ENCODE measurements at places on chromosomes 4 and X.

GRCh38 chrX:153794018-153794896 is at the start of the genes IDH3G and SSR4:
Gene IDH3G, minus strand, starts transcription at chrX:153794375. Its CDS starts 49 bp downstream, at chrX:153794326.
Gene SSR4, plus strand, starts transcription at chrX:153794668. Its CDS starts 20 bp downstream, at chrX:153794688.
- peak; percentile 83 for DNase-seq

GRCh38 chrX:69496183-69496582 is 7.9 kb upstream of the NALF2 start:
- no peak for DNase-seq

- DNase-seq: no peak
Observed at GRCh38 chrX:40154250-40154852, 56.6 kb upstream of the BCOR start.

GRCh38 chrX:9434051-9434550 is 30.8 kb upstream of the TBL1X start:
- no peak for DNase-seq

- DNase-seq: no peak
Observed at GRCh38 chr4:70754470-70754869, 32.7 kb downstream of the RUFY3 start.

DNA sequence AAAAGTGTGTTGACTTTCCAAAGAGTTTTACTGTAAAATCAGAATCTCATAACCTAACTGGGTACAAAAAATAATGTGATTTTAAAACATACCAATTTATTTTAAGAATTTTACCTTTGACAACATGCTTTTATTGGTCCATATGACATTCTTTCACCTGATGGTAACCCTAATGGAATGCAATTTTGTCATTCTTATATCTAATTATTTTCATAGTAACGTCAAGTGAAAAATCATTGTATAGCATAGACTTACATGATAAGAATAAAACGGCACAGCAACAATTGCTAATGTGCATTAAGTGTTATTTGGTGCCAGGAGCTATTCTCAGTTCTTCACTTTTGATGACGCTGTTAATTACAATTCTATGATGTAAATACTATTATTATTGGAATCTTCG is 13.6 kb downstream of the UNC5C start:
- no peak for DNase-seq

- no peak for DNase-seq
Observed at GRCh38 chr4:88752754-88753153, 55.1 kb upstream of the NAP1L5 start.

DNA sequence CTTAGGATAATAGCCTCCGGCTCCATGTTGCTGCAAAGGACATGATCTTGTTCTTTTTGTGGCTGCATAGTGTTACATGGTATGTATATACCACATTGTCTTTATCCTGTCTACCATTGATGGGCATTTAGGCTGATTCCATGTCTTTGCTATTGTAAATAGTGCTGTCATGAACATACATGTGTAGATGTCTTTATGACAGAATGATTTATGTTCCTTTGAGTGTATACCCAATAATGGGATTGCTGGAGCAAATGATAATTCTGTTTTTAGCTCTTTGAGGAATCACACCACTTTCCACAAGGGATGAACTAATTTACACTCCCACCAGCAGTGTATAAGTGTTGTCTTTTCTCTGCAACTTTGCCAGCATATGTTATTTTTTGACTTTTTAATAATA is 4.6 kb downstream of the RAB33B start:
- DNase-seq: no peak

DNA sequence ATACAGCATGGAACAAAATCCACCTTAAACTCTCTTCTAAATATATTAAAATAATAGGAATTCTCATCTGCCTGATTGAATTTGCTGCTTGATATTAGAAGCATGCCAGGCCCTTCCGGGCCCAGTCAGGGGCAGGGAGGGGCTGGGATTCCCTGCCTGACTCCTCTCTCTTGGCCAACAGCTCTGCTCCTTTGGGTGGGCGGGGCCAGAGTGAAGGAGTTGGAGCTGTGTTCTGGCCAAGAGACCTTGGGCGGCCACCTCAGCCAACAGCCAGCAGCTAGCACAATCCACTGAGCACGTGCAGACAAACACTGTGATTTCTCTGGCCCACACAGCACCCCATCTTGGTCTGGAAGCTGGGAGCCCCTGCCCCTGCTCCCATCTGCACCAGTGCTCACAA is 140.3 kb downstream of the PJA1 start:
- DNase-seq: no peak

DNA sequence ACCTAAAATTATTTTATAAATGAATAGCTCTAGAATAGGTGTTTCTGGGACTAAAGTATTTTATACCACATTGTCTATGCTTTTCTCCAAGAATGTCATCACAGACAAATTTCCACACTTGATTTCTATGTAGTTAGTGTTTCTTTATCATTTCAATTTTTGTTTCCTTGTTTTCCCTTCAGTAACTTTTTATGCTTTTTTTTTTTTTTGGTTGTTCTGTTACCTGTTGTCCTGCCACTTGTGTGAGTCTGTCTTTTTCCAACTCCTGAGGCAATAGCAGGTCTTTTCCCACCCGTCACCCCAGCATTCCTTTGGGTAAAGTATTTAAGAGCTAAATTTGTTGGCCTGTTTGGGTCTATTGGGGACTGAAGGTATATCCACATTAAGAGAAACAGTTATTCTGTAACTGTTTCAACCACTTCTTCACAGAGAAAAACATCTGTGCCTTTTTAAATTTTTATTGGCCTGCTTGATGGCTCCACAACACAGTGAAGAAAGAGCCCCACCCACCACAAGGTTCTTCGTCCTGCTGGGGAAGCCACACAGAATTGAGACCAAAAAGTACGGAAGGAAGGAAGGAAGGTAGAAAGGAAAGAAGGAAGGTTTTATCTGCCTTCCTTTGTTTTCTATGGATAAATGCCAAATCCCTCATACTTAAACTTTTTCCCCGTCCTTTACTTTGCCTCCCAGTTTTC is 17.7 kb upstream of the GPC3 start:
- DNase-seq: no peak

- DNase-seq: no peak
Observed at GRCh38 chr4:169823685-169824084, 65.9 kb upstream of the HPF1 start.

DNA sequence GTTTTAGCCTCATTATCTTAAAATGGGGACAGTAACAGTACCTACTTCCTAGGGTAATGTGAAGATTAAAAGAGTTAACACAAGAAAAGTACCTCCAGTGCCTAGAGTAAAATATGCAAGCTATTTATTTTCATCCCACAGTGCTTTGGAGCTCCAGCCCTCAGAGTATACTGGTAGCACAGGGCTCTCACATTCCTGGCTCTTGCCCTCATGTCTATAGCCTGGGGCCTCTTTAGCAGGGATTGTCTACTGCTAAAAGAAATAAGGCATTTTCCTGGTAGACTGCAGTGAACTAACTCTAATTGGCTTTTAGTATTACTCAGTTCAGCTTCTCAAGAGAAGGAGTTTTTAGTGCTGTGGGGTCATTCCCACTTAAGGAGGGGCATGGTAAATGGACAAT is 60.8 kb downstream of the RRAGB start:
- DNase-seq: no peak

DNA sequence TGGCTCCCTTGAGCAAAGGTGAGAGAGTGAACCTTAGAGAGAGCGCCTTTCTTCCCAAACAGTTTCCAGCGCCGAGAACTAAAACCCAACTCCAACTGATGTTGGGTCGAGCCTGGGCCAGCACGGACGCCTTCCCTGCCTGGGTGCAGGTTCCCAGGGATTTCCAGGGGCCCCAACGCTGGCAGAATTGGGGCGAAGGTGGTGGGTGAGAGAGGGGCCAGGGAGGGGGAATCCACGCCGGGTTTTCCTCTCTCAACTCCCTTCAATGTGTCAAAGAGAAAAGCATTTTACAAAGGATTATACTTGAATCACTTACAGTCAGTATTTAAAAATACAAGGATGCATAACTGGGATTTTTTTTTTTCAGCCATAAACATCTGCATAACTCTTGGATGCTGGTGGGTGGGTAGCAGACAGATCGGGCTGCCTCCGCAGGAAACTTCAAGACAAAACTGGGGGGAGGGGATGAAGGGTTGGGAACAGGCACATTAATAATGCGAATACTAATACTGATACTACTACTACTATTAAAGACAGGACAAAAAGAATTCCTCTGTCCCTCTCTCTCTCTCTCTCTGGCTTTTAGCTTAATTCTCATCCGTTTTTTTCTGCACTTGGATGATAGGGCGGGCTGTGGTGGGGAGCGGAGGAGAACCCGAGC is 1.3 kb upstream of the ARX start:
- DNase-seq: no peak

DNA sequence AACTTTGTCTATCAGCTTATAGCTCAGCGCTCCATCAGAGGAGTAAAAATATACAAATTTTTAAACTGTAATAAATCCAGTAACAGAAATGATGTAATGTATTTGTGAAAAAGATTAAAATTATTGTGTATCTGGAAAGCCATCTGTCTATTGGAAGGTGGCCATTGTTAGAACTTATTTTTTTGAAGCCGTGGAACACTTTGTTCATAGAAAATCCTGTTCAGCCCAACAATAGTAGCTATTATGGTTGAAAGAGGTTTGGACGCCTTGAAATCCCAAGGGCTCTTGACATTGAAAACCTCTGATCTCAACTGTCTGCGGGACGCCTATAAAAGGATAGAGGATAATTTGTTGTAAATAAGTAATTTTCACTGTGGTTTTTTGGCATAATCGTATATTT is 98.3 kb downstream of the RAPGEF2 start:
- DNase-seq: no peak

GRCh38 chr4:25814301-25815136 is 48.3 kb downstream of the SEL1L3 start:
- DNase-seq: no peak

- no peak for DNase-seq
Observed at GRCh38 chr4:188414441-188414840, 275.2 kb downstream of the TRIML1 start.

DNA sequence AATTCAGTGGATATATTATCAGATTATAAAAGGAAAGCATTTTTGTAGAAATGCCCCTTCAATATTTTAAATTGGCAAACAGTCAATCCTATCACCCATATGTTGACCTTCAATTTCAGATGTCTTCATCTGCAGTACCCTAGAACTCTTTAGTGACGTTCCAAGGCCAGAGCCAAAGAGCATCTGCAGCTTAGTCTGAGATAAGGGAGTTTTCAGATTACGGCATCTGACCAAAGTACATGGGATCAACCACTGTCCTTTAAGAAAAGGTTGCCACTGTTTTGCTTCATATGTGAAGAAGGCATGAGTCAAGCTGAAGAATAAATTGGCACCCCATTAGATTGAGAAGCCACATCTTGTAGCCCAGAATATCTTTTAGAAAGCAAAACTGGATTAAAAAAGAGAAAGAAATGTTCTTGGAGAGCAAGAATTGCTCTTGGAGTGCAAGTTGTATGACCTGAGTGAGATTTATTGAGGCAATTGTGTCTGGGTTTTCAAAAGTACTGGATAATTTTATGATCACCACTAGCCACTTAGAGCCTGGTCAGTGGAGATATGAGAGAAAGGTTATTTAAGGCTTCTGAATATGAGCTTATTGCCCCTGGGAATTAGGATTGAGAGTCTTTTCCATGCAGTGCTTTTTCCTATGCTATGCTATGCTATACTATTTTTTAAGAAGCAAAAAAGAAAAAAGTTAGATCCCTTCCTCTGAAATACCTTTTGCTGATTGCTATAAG is 251.9 kb upstream of the NR3C2 start:
- DNase-seq: no peak

- no peak for DNase-seq
Observed at GRCh38 chr4:70110917-70111316, 43.1 kb upstream of the PRR27 start.

GRCh38 chrX:152528193-152528592 is 77.1 kb upstream of the GABRA3 start:
- DNase-seq: no peak

DNA sequence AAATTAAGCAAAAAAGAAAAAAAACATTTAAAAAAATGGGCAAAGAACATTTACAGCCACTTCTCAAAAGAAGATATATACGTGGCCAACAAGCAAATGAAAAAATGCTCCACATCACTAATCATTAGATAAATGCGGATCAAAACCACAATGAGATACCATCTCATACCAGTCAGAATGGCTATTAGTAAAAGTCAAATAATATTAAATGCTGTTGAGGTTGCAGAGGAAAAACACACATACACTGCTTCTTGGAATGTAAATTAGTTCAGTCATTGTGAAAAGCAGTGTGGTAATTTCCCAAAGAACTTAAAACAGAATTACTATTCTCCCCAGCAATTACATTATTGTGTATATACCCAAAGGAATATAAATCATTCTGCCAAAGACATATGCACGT is 1189.0 kb downstream of the PCDH18 start:
- DNase-seq: no peak

GRCh38 chrX:105328773-105329172 is 108.3 kb upstream of the TEX13A start:
- DNase-seq: no peak

- DNase-seq: no peak
Observed at GRCh38 chr4:186481998-186482790, 73.2 kb downstream of the MTNR1A start.

DNA sequence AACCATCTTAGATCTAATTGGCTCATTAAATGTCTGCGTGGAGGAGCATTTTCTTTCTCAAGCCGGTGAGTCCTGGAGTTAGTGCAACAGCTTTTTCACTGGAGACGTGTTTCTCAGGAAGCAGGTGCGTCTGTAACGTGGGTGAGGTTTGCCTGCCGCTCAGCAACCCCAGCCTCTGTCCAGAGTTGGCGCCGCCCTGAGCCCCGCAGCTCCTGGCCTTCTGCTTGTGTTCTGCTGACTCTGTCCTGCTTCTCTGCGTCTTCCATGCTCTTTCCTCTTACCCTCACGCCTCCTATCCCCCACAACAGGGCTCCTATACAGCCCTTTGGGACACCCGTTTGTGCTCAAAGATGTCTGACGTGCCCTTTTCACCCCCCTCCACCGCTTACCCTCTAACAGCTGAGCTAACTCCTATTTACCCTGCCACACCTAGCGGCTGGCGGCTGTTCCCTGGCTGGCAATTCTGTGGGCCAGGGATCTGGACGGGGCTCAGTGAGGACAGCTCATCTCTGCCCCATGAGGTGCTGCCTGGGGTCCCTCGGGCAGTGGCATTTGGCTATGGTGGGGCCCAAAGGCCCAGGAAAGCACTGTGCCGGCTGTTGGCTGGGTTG is 18.8 kb downstream of the DOK7 start:
- no peak for DNase-seq

- no peak for DNase-seq
Observed at GRCh38 chr4:101074326-101074725, 273.0 kb downstream of the PPP3CA start.

GRCh38 chr4:99856166-99856565 is 38.1 kb downstream of the LAMTOR3 start:
- DNase-seq: no peak

DNA sequence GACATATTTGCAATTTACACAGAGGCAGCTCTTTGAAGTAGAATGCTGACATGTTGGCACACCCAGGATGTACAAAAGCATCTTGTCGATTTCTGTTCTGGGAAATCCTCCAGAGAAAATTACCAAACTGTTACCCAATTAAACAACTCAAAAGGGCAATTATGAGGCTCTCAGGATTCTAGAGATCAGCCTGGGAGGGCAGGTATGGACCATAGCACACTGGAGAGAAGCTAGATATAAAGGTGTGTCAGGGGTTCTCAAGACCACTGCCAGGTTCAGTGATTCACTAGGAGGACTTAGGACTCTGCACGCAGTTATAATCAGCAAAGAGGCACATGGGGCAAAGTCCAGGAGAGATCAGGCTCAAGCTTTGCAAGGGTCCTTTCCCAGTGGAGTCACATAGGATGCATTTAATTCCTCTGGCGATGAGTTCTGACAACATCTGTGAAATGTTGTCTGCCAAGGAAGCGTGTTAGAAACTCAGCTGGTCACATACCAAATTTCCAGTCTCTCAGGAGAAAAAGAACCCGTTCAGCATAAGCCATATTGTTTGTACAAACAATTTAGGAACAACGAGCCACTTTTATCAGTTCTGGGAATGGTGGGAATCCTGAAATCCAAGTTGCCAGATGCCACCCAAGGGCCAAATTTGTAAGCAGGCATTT is 100.8 kb downstream of the SYTL5 start:
- no peak for DNase-seq

Data from stimulated activated CD4-positive, alpha-beta T cell treated with anti-CD3 and anti-CD28 coated beads, Interleukin-12 subunit alpha, Interleukin-12 subunit beta, amount 100 ng/mL, for 4 hours (primary cell).